ENCODE measurements at places on chromosomes 1 and 21.

GRCh38 chr1:45908611-45909140 lies 105.3 kb downstream of the MAST2 start:
- DNase-seq = no peak

DNA sequence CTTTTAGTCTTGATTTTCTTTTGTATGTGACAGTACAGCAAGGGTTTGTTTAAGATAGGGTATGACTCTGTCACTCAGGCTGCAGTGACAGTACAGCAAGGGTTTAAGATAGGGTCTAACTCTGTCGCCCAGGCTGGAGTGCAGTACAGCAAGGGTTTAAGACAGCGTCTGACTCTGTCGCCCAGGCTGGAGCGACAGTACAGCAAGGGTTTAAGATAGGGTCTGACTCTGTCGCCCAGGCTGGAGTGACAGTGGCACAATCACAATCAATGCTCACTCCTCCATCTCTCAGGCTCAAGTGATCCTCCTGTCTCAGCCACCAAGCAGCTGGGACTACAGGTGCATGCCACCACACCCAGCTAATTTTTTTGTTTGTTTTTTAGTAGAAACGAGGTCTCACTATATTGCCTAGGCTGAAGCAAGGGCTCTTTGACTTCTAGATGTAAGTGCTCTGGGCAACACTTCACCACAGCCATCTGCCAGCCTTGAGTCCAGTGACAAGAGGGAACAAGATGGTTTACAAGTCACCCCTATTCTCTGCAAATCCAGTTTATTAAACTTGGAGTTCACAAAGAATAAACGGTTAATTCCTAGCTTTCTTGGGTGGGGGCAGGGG lies 965 bp upstream of the SH2D5 start:
- DNase-seq = no peak

DNA sequence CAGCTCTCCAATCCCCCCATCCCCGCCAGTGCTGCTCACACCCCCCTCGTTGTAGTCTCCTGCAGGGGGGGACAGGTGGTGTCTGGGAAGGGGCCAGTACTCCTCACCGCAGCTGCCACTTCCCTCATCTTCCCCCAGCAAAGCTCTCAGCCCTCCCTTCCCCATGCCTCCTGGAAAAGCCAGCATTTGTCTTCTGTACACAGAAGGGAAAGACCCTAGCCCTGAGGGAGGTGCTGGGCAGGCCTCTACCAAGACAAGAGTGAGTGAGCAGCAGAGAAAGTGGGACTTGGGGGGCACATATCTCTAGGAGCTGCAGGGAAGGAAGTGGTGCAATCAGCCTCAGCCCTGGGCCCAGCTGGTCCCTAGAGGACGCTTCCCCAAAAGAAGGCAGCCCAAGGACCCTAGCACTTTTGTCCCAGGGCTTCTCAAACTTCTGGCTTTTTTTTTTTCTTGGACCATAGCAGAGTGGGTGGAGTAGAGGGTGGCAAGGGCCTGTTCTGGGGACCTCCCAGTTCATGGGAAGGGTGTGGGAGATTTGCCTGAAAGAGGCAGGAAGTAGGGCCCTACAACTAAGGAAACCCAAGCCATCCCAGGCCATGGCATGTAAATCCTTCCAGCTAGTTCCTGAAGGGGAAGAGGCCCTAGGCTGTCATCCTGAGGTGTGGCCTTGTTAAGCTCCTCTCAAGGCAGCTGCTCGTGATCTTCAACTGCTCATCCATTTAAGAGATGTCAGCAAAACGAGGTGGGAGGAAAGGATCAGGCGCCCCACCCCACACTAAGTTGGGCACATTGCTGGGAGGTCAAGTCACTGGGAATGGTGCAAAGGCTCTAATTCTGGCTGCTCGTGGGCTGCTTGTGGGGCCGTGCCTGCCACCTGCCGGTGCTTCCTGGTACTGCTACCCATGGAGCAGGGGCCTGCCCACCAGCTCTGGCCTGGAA lies 12.6 kb downstream of the ZC3H12A start:
- peak; percentile 93 for DNase-seq

DNA sequence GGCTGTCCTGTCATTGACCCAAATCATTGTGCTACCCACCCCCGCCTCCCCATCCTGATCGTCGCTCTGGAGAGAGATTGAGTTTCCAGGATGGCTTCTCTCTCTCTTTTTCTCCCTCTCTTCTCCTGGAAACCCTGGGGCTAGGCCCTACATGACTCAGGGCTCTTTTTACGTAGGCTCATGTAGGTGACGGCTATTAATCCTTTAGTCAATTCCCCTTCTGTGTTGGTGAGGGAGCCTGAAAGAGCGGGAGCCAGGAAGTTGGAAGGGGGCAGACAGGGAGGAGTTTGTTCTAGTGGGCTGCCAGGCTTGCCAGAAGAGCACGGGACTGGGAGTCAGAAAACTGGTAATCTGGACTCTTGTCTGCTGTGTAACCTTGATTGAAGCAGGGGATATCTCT lies 9.7 kb downstream of the ATP2B4 start:
- DNase-seq = no peak

- DNase-seq = no peak
Measured at GRCh38 chr1:107493111-107493716, 352.4 kb downstream of the NTNG1 start.
